ENCODE measurements at places on chromosomes 12 and 14. TPM values are rescaled to one million over a fixed set of nuclear protein-coding genes. Genes with fewer than 3 reads are reported as not detected.

KRT2 gene
- total RNA-seq: not detected

TMEM116 gene
- 3.2 TPM for total RNA-seq

AKAP6 gene
- 0.43 TPM for total RNA-seq

WSCD2 gene
- total RNA-seq: not detected

POC1B gene
- total RNA-seq: 40.6 TPM

OAS2 gene
- 10.3 TPM for total RNA-seq

DPF3 gene
- 4.4 TPM for total RNA-seq

RIMKLB gene
- total RNA-seq: 77.1 TPM

ZNF384 gene
- total RNA-seq: 28.2 TPM

HAL gene
- total RNA-seq: under 0.01 TPM

AKAP3 gene
- 0.72 TPM for total RNA-seq

ANKRD33 gene
- 0.27 TPM for total RNA-seq

IRAK3 gene
- total RNA-seq: 16.1 TPM

CCND2 gene
- total RNA-seq: 80.8 TPM

All from thoracic aorta endothelial cell (primary cell).